Lower leg skin (tissue), 4 donors: ENCODE measurements at places on chromosomes 3 and 15.

DNA sequence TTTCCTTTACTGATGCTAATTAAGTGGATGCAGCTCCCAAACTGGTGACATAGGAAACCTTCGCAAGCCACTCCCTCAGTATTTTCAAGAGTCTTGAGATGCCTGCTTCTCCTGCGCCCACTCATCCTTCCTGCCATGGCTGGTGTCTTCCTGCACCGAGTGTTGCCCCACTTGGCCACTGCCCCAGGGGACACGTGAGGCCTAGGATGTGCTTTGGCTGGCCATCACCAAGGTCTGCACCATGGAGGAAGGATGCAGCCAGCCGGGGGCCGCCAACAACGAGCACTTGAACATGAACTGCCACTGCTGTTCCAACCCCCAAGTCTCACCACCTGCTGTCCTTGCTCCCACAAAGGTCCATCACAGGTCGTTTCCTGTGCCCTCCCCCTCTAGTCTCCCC, 34.1 kb downstream of the EPHB3 start:
- DNase-seq, result no peak

GRCh38 chr3:112656043-112656442, 15.1 kb upstream of the CCDC80 start:
- no peak for DNase-seq

DNA sequence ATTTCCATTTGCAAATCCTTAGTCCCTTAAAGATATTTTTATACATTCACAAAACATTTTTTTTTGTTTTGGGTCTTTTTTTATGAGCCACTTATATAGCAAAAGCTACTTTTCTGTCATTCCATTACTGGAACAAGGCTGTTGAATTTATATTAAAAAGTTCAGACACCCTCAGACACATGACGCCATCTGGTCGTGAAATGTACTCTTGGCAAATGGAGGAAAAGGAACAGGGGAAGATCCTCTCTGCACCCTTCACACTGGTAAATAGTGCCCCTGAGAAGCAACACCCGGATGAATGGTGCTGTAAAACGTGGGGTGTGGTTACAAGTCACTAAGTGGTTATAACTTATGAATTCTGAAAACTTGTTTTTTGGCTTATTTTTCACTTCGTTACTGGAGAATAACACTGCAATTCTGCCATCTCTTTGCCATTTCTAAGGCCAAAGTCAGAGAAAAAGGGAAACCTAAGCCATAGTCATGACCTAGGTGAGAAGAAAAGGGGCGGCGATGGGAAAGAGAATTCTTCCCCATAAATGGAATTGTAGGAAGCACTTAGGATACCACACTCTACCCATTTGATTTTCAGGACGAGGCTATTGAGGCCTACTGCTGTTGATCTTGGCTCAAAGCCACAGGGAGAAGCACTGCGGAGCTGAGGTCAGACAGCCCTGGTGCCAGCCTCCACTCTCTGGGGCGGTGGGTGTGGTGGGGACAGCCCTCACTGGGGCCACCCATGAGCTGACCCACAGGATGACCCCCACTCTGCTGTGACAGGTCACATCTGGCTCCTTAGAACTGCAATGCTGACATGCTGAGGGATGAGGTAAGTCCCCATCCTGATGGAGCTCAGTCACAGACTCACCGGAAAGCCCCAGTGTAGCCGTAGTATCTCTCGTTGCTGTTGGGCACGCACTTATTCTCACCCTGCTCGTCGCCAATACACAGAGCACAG, 21.9 kb downstream of the LTF start:
- no peak for DNase-seq

GRCh38 chr3:149717391-149718056, 34.8 kb downstream of the COMMD2 start:
- DNase-seq, result peak; percentile 60

- DNase-seq, result no peak
Measured at GRCh38 chr3:108006077-108006771, 84.6 kb downstream of the CD47 start.

DNA sequence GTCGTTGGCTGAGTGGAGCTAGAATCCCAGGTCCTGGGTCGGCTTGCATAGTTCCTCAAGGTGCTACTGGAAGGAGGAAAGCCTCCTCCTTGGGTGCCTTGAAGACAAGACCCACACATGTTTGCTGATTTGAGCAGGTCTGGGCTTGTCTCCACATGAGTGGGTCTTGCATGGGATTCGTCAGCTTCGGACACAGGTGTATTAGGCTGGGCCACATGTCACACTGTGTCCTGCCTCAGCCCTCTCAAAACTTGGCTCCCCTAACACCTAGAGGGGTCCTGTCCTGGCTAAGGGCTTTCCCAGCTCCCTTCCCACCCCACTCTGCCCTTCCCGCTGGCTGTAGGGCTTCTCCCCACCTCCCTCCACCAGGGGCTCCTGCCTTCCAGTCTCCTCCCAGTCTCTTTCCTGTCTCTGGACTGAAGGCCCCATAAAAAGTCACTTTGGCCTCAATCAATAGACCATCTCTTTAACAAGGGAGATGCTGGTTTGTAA, 73.0 kb upstream of the ADPGK start:
- DNase-seq, result peak; percentile 39
